A673 (cell line): ENCODE measurements at places on chromosomes 6 and 20. TPM values are rescaled to one million over a fixed set of nuclear protein-coding genes. Genes with fewer than 3 reads are reported as not detected.

GRCh38 chr6:31587791-31588777 is 2.0 kb downstream of the LST1 start:
- no peak for DNase-seq

The TSPO2 gene
- total RNA-seq: not detected in 2 replicates

DNA sequence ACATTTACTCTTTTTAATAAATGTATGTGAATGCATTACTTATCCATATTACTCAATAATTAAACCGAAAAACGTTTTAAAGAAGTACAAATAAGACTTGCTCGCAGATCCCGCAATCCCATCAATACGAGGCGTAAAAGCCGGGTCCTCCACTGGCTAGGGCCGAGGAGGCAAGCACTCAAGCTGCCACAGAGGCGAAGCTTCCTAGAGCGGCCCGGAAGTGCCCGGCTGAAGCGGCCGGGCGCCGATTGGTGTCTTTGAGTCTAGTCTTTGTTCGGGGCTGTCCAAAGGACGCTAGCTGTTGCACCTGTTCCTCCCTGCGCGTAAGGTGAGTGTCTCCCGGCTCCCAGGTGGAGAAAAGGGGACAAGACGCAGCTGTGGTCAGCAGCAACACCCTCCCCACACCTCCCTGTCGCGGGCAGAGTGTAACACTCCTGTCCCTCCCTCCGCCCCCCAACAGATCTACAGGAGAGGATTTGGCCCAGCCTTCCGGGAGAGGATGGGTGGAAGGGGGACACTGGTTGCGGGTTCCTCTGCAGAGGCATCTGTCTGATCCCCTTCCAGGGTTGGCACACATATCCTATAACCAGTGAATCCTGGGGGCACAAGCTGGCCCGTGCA is at the start of gene ZSCAN16:
TSS of gene ZSCAN16 (plus strand) at position 260 of the 621 bp plus-strand sequence. CDS start 835 bp downstream, outside the sequence.
- DNase-seq: peak; percentile 92

- no peak for DNase-seq
These were observed 32.1 kb downstream of the FNDC1 start for GRCh38 chr6:159201336-159201735.

DNA sequence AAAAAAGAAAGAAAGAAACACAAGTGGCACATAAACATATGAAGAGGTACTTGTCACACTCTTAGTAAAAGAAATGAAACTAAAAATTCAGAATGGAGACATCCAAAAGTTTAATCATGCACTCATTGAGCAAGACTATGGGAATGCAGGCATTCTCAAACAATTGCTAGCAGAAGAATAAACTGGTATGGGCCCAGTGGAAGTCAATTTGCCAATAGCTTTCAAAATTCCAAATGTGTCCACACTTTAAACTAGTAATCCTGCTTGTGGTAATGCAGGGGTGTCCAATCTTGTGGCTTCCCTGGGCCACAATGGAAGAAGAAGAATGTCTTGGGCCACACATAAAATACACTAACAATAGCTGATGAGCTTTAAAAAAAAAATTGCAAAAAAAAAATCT is 97.4 kb downstream of the EPB41L2 start:
- DNase-seq: no peak

DNA sequence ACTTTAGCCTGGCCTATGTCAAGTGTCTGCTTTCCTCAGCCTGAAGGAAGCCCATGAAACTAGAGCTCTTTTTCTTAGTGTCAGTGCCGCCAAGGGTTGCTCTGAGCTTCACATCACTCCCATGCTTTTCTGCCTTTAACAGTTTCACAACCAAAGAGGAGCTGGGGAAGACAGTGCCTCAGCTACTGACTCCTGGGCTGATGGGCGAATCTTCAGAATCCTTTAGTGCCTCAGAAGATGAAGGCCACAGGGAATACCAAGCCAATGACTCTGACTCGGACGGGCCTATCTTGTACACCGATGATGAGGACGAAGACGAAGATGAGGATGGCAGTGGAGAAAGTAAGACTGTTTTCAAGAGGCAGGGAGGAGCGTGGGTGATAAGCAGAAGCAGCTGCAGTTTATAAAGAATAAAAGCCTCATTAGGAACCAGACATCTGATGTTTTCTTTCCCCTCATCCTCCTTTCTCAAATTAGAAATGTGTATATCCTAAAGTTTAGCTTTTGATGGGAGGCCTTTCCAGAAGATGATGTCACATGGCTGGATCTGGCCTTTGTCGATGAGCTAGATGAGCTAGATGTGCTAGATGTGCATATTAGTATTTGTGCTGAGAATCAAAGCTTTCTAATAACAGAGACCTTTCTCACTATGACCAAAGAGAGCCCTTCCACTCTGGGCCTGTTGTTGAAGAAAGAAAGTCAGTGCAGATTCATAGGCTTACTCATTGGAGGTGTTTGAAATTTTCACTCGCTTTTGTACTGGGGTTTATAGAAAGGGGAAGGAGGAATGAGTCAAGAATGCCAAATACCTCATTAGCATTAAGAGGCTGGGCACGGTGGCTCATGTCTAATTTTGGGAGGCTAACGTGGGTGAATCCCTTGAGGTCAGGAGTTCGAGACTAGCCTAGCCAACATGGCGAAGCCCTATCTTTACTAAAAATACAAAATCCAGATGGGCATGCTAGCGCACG is 70.7 kb upstream of the LTV1 start:
- DNase-seq: no peak

The C6orf15 gene
- not detected in 2 replicates for total RNA-seq

DNA sequence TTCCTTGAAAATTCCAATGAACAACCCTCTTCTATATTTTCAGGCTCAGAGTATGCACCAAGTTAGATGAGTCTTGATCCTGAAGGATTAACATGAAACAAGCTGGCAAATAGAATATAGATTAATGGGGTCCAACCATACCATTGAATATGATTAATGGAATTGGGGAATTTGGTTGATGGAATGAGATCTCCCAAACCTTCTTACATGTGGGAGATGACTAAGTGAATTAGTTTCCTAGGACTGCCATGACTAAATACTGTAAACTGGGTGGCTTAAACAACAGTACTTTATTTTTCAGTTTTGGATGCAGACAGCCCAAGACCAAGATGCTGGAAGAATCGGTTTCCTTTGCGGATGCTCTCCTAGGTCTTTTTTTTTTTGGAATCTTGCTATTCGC is 347.0 kb downstream of the QKI start:
- no peak for DNase-seq
